ENCODE measurements at places on chromosomes 7 and 10.

GRCh38 chr7:30163231-30163894 lies 28.6 kb downstream of the MTURN start:
- no peak for DNase-seq

DNA sequence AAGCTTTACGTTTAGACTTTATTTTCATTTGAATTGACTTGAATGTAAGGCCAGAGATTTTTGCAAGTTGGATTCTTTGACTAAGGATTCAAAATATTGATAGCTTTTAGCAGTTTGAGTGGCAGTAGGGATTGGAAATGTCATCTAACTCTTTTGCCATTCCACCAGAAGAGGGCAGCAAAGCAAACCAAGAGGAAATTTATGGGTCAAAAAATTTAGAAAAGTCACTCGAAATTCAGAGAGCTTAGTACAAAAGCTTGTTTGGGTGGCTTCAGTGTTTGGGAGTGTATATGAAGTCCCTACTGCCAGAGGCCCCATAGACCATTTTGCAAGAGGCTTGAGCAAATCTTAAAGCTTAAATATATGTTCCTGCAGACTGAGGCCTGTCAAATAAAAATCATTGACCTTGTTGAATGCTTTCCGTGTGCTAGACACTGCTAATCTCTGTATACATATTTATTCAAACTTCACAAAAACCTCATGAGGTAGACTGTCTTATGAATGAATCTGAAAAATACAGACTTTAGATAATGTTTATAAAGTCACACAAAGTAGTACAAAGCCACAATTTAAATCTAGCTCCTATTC lies 44.6 kb upstream of the RSBN1L start:
- DNase-seq = peak; percentile 41

DNA sequence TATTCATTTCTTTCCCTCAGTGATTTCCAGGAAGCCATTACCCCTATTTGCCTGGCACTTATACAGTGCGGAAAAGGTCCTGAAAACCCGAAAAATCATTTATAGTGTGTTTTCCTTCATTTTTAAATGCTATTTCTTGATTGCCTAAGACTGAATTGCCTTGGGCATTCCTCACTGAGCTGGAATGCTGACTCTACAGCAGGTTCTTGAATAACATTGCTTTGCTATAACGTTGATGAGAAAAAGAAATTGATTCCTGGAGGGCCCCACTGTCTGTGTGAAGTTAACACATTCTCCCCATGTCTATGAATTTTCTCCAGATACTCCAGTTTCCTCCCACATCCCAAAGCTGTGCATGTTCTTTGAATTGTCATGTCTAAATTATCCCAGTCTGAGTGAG lies 308.5 kb downstream of the EXOC4 start:
- no peak for DNase-seq

DNA sequence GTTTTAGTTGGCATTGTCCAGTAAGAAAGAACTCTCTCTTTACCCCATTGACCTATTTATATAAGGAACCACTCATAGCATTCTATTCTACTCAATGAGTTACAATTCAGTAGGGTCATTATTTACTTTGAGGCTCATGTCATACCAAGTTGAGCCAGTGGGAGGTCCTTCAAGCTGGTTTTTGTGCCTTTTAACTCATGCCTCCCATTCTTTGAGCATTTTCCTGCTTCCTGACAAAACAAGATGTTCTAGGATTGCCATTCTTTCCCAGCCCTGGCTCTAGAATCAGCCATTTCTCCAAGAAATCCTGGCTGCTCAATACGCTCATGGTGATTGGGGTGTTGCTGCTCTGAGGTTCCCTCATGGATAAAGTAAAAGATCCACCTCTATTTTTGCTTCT lies 250.1 kb downstream of the ABCA13 start:
- DNase-seq = no peak

GRCh38 chr7:90599038-90599437 lies 2.9 kb downstream of the CDK14 start:
- DNase-seq = no peak

- no peak for DNase-seq
Measured at GRCh38 chr10:20017961-20018360, 201.7 kb downstream of the PLXDC2 start.

DNA sequence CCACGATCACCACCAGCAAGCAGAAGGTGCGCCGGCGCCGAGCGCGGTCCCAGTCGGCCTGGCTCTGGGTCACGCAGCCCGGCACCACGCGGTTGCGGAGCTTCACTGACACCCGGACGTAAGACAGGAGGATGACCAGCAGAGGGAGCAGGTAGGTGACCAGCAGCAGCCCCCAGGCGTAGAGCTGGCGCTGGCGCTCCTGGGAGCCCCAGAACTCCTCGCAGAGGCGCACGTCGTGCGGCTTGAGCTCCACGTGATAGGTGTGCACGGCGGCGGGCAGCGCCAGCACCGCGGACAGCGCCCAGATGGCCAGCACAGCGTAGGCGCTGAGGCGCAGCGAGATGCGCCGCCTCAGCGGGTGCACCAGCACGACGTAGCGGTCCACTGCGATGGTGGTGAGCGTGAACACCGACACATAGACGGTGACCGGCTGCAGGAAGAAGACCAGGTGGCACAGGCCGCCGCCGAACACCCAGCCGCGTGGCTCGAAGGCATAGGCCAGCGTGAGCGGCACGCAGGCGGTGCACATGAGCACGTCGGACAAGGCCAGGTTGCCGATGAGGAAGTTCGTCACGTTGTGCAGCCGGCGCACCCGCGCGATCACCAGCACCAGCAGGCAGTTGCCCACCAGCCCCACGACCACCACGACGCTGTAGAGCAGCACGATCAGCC lies 920 bp downstream of the PRLHR start:
- DNase-seq = peak; percentile 27

GRCh38 chr7:154628556-154628955 lies 374.4 kb downstream of the PAXIP1 start:
- no peak for DNase-seq

Data from stimulated activated CD4-positive, alpha-beta T cell treated with anti-CD3 and anti-CD28 coated beads, Interleukin-2, amount 100 ng/mL, for 48 hours (primary cell).